SK-N-SH treated with all-trans-retinoic acid at 6 μM for 48 hours (cell line): ENCODE measurements at places on chromosomes 5 and 9.

- ATAC-seq: no peak
Measured at GRCh38 chr9:78109075-78109474, 77.5 kb upstream of the GNAQ start.

- no peak for ATAC-seq
Measured at GRCh38 chr9:98360176-98360708, 104.8 kb upstream of the TBC1D2 start.

DNA sequence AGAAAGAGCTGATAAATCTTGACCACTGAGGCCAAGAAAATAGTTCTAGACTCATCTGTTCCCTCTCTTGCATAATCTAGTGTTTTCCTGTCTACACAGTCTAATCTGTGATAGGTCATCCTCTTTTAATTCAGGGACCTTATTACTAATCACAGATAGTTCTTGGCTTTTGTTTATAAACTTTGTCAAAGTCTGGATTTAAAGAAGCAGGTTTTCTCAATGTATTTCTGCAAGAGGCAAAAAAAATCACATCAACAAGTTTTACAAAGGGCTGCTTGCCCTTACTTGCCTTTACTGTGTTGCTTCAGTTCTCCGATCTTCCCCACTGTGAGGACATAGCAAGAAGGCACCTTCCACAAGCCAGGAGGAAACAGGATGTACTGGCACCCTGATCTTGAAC, 43.9 kb upstream of the MTAP start:
- ATAC-seq: no peak

DNA sequence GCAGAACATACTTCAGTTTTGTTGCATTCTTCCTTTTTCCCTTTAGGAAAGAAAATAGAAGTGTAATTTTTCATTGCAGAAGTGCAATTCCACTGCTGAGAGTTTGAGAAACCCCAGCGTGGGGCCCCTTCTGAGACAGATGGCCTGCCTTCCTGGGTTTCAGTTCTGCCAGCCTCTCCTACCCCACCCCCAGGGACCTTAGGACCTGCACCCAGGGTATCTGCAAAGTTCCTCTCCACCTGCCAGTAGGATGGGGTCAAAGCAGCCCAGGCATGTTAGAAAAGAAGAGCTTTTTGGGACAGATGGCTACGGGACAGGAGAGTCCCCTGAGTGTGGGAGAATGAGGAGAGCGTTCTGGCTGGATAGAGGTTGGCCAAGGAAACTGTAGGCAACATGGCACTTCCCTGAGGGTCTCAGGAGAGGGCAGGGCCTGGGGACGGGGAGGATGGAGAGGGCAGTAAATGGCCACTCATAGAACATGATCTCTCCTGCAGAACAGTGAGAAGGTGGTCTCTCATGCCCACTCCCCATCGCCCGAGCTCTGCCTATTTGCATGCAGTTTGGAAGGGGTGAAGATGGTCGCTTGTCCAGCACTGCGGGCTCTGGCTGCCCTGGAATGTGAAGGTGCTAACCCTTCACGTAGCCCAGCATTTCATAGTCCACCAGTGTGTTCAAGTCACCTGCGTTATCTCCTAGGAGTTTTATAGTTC, at the start of gene TIFAB:
Gene TIFAB, minus strand, starts transcription at position 31 of the 710 bp plus-strand sequence. CDS start 2,412 bp downstream, outside the sequence.
- no peak for ATAC-seq

DNA sequence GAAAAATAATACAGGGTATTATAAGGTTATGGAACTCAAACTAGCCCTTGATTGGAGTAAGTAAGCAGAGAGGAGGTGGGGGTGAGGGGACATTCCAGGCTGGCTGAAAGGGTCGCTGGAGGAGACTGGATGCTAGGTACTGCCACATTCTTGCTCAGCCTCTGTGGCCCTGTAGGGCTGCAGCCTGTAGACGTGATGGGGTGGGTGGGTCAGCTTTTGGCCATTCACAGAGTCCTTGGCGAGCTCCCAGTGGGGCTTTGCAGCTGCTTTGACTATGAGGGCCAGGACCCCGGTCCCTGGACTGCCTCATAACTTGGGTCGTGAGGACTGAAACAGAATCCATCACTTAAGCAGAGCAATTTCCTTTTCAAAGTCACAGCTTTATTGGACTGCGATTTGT, 4.2 kb upstream of the GDNF start:
- no peak for ATAC-seq

- no peak for ATAC-seq
Measured at GRCh38 chr5:80153586-80154126, 102.2 kb downstream of the SERINC5 start.

DNA sequence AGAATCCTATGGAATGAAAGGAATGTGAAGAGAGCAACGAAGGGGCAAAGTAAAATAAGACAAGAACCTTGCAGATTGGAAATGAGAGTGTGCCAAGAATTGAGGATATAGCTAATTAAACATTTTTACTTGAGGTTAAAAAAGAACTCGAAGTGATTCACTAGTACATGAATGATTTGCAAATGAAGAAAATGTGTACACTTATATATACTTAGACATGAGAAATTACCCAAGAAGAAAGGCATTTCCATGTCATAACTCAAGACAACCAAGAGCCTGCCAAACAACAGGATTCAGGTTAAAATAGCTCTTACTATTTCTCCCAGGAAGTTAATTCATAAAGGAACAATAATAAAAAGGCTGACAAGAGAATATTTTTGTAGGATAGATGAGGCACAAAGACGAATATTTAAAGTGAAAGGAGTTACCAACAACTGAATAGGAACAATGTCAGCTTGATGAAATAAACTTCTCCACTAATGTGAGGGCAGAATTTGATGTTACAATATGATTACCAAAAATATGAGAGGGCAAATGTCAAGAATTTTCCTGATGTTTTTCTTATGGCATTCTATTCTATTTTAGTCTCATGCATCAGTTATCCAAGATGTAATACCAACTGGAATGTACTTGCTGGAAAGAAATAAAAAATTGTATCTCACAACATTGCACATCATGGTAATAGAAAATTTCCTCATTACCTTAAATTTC, 18.9 kb upstream of the NPR3 start:
- peak; percentile 76 for ATAC-seq

GRCh38 chr5:94522117-94522516, 96.3 kb downstream of the KIAA0825 start:
- peak; percentile 79 for ATAC-seq

- ATAC-seq: no peak
Measured at GRCh38 chr5:14366763-14367162, 214.8 kb upstream of the OTULINL start.

DNA sequence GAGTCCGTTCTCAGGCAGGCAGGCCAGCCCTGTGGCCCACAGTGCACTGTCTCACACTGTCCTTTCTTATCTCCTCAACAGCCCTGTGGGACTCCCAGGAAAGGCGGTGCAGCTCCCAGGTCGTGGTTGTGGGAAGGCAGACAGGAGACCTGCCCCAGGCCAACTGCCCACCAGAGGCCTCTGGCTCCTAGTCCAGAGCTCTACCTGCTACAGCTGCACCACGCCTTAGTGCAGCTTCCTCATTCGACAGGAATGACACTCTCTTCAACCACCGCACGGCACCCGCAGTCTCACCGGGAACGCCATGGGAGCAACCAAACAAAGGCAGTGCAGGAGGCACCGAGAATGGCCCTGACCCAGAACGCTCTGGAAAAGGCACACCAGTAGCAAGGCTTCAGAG, 25.3 kb downstream of the CAMSAP1 start:
- ATAC-seq: no peak

GRCh38 chr5:76256116-76256889, 146.8 kb upstream of the IQGAP2 start:
- ATAC-seq: peak; percentile 100

DNA sequence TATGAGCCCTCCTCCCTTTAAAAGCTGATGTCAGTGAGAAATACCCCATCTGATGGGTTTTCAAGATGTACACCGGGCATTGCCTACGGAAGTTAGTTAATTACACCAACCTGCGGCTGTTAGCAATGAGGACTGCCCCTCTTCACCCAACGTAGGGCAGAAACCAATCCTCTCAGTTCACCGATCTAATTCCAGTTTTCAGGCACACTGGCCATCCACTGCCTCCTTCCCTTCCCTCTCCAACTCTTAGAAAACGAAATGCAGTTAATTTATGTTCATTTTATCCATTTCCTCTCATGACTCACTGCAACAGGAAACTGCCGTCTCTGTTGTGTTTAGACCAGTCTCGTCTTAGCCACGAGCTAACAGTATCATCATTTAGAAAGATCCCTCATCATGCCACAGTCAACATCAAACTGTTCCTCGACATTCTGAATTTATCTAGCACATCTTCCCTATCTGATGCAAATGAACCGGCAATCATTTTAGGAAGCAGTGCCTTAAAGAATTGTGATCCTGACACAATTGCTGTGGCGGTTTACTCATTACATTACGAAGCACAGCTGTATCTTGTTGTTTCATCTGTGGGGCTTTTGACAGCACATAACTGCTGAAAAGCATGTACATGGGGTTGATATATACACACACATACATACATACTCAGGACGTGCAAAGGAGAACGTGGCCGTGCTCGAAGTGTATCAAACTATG, 168.6 kb downstream of the EFNA5 start:
- ATAC-seq: peak; percentile 81

- ATAC-seq: no peak
Measured at GRCh38 chr5:18553269-18553668, 919.0 kb downstream of the TAF11L14 start.

GRCh38 chr9:123064716-123065115, 31.2 kb downstream of the GPR21 start:
- no peak for ATAC-seq

- no peak for ATAC-seq
Measured at GRCh38 chr5:170028124-170028523, 47.8 kb upstream of the INSYN2B start.

GRCh38 chr5:142826741-142827492, 56.7 kb downstream of the ARHGAP26 start:
- peak; percentile 42 for ATAC-seq

- no peak for ATAC-seq
Measured at GRCh38 chr5:32315221-32316014, 2.7 kb upstream of the MTMR12 start.

DNA sequence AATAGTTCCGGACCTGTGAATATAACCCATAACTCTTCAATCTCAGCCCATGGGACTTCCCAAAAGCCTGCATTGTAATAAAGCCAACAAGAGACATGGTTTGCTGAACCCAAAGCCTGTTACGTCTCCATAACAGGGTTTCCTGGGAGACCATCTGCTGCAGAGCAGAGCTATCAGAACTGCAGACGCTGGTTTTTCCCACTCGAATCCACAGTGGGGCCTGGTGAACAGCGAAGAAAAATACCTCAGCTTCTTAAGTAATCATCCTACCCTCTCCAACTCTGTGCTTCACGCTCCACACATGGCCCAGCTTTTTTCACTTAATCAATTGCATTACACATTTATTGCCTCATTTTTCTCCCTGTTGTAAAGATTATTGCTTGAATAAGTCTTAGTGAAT, 409.5 kb upstream of the GRIA1 start:
- no peak for ATAC-seq

- peak; percentile 40; the same call in 1 of the 3 replicates for ATAC-seq
Measured at GRCh38 chr5:106827061-106827460, 843.7 kb downstream of the EFNA5 start.

DNA sequence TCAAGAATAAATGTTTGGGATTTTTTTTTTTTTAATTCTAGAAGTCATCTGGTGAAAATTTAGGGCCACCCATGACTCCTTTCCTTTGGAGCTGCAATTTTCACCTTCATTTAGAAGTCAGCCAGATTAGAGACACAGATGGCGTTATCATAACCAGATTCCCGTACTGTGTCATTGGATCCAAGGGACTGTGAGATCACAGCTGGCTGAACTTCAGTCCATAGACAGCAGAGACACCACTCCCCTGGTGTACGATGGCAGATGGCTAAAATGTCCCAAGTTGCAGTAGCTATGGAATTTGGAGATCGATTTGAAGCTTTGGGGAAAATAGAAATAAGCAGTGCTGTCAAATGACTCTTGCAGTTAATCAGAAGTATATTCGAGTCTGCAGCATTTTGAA, 216.3 kb downstream of the RFK start:
- no peak for ATAC-seq

DNA sequence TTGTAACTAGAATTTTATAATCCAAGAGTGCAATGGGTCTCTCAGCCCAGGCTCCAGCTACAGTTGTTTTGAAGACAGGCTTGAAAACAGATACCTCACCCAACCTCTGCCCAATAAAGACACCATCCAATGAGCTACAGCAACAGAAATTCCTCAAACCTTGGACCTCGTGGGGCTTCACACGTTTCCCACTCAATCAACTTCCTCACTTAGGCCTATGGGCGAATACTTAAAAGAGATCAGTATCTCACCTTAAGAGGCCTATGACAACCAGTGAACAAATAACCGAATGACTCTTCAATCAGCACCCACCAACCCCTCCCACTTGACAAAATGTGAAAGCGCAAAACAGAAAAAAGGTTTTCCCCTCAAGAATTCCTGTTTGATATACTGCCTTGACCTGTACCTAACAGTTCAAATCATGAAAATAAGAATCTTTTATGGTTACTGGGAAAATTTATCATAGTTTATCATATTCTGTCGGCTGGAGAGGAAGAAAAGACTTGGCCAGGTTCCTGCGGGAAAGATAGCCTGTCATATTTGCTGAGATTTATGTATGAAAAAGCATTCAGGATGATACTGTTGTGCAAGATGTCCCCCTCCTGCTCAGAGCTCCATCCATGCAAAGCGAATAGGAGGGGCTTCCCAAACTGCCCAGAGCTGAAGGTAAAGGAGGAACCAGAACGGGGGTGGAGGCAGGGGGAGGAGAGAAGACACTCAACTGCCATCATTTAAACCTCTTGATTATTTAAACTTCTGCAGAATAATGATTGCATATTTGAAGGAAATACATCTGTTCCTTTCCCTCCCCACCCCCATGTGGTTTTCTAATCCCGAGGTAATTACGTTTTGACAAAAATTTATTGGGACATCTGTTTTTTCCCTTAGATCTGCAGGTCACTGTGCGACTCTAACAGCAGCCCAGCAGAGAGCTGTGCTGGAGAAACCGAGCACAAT, 256.3 kb downstream of the NFIB start:
- peak; percentile 48 for ATAC-seq

GRCh38 chr9:114092336-114092735, 6.8 kb downstream of the KIF12 start:
- no peak for ATAC-seq

- no peak for ATAC-seq
Measured at GRCh38 chr9:749716-750115, 91.8 kb upstream of the DMRT1 start.

DNA sequence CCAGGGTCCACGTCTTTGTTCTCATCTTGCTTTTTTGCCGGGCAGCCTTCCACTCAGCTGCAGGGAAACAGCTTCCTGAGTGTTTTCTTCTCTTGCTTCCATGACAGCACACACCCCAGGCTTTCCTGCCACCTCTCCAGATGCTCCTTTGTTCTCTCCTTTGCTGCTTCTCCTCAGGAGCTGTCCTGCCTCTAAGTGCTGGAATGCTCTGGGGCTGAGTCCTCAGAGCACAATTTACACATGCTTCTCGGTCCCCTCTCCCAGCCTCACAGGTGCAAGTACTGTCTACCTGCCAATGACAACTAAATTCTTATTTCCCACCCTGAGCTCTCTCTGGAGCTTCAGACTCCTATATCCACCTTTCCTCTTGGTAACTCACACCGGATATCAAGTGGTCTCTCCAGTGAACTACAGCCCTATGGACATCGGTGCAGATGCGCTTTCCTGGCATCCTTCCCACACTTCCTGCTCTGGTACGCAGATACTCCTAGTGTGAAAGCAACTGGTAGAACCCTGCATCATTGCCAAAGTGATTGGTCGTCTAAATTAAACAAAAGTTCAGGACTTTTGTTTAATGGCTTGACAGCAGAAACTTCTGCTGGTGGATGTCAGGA, 13.4 kb upstream of the ACSL6 start:
- ATAC-seq: no peak

GRCh38 chr5:149932445-149933350, 11.9 kb downstream of the PDE6A start:
- ATAC-seq: peak; percentile 93

GRCh38 chr5:78889369-78890140, 95.6 kb downstream of the ARSB start:
- ATAC-seq: peak; percentile 79
